ENCODE measurements at places on chromosomes 6 and 20.
A peak's percentile ranks its signal among the peaks of the same experiment; 100 is the strongest.

GRCh38 chr6:132280436-132280835 lies 120.8 kb downstream of the MOXD1 start:
- DNase-seq, result no peak

DNA sequence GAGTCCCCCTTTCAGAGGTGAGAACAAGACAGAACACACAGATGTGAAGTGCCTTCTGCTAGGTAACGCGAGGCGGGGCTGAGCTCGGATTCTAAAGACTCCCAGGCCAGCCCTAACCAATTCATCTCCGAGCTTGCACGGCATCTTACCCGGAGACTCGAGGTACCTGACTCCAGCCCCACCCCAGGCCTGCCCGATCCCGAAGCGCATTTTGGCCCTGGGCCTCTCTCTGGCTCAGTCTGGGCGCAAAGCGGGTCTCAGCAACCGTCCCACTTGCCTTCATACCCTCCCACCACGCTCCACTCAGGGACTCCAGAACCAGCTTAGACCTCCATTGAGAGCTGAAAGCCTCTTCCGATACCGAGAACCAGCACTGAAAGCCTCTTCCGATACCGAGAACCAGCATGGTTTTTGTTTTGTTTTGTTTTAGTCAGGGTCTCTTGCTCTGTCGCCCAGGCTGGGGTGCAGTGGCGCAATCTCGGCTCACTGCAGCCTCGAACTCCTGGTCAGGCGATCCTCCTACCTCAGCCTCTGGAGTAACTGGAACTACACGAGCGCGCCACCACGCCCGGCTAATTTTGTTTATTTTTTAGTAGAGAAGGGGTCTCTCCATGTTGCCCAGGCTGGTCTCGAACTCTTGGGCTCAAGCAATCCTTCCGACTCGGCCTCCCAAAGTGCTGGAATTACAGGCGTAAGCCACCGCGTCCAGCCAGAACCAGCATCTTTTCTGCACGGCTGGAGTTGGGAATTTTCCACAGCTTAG lies 557 bp upstream of the DYNLRB1 start:
- peak; percentile 77 for DNase-seq

GRCh38 chr6:111450636-111451035 lies 32.4 kb downstream of the REV3L start:
- DNase-seq, result no peak

- DNase-seq, result no peak
These were observed 108.2 kb upstream of the NFATC2 start for GRCh38 chr20:51650685-51651134.

DNA sequence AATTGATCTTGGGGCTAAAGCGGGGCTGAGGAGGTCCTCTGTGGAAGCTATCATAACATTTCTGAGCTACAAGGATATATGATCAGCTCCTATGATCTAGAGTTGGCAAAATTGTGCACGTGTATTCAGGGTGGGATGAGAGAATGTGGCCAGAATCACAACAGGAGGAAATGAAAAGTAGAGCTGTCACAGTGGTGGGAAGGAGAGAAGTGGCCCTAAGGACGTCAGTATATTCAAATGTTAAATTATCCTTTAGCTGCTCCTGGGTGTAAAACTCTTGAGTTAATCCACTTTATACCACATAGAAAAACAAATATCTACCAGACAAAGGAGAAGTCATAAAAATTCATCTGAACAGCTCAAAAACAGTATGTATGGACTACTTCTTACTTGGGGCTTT lies 14.8 kb upstream of the POPDC3 start:
- DNase-seq, result no peak

DNA sequence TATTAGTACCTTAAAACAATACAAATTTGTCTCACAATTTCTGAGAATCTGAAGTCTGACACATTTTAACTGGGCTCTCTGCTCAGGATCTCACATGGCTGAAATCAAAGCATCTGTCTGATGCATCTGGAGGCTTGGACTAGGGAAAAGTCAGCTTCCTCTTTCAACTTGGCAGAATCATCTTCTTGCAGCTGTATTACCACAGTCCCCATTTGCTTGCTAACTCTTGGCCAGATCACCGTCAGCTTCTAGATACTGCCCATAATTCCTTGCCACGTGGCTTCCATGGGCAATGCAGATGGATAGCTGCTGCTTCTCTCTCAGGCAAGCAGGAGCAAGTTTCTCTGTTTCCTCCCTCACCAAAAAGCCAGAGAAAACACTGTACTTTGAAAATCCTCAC lies 1106.4 kb upstream of the CITED2 start:
- DNase-seq, result no peak

GRCh38 chr6:72999995-73000394 lies 225.3 kb downstream of the KHDC1L start:
- no peak for DNase-seq

GRCh38 chr6:108959972-108960582 lies 111.9 kb downstream of the ARMC2 start:
- no peak for DNase-seq

- DNase-seq, result no peak
These were observed 28.1 kb upstream of the EEF1E1 start for GRCh38 chr6:8130399-8130798.

- no peak for DNase-seq
These were observed 30.7 kb downstream of the ADGRG6 start for GRCh38 chr6:142332393-142333098.

- DNase-seq, result no peak
These were observed 105.9 kb downstream of the TOX2 start for GRCh38 chr20:44020406-44021148.

GRCh38 chr6:38018755-38019165 lies 199.2 kb downstream of the ZFAND3 start:
- DNase-seq, result no peak

DNA sequence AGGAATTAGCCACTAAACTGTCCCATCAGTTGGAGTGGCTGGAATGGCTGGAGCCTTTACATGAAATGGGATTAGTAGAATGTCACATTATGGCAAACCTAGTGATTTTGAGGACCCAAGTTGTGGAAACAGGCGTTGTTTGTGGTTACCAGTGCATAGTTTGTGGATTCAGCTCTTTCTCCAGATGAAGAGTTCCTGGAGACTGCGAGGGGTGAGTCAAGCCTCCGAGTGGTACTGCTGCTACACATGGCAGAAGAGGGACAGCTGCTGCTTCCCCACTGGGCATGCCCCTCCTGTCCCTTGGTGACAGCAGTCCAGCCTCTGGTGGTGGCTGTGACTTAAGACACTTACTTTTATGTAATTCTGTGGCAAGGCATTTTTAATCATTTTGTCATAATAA lies 94.2 kb upstream of the SCP2D1 start:
- DNase-seq, result no peak

- peak; percentile 22 for DNase-seq
These were observed 157.0 kb upstream of the CITED2 start for GRCh38 chr6:139531148-139532115.

DNA sequence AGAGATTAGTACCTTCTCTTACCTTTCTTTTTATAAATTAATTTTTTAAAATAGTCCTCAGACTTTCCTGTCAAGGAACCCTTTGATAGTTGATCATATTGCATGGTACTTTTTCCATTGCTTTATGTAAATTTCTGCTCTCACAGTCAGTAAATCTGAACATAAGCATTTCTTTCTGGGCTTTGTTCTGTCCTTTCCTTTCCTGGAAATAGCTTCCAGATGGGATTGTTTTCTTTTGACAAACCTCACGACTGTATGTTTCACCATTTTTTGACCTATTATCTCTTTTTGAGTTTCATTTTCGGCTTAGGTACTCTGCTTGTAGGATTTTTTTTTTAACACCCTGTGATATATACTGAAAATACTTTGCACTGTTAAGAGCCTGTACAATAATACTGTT lies 32.6 kb downstream of the UTRN start:
- DNase-seq, result no peak

DNA sequence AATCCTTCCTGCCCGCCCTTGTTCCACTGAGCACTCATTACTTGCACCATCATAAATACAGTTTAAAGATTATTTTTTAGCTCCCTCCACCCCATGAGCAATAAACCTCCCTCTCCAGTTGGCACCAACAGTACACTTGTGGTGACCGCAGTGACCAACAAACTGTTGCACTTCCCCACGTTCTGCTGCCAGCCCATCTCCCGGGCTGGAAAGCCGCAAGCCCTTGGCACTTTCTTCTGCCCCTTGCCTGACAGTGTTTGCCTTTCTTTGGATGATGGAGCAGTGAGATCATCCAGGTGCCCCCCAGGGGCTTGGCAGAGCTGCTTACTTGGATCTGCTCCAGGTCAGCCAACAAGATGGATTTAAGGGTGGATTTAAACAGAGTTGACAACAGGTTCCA lies 21.6 kb downstream of the KCNB1 start:
- DNase-seq, result no peak

GRCh38 chr20:59495894-59496510 lies 108.3 kb upstream of the PHACTR3 start:
- DNase-seq, result peak; percentile 62

DNA sequence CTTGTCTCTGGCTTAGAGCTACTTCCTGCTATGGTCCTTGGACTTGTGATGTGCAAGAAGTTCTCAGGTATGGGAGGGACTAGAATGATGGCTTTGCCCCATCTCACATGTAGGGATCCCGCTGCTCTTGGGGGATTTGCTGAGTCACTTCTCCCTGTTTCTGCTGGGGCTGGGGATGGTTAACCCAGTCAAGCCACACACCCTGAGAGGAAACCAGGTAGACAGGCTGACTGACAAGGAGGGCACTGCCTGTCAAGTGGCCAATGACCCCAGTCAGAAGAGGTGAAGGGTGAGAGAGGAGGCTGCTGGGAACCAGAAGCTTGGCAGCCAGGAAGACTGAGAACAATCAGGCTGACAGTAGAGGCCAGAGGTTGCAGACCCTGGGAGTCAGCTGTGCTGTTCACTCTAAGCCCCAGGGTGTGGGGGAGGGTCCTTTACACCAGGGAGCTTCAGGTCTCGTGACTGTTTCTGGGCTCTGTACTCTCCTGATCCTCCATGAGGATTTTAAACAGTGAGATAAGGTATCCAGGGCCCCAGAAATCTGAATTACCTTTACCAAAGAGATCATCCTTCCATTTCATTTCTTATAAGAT lies 34.6 kb downstream of the HLA-F start:
- no peak for DNase-seq

- DNase-seq, result no peak
These were observed 33.3 kb downstream of the BEND3 start for GRCh38 chr6:107082045-107082444.

DNA sequence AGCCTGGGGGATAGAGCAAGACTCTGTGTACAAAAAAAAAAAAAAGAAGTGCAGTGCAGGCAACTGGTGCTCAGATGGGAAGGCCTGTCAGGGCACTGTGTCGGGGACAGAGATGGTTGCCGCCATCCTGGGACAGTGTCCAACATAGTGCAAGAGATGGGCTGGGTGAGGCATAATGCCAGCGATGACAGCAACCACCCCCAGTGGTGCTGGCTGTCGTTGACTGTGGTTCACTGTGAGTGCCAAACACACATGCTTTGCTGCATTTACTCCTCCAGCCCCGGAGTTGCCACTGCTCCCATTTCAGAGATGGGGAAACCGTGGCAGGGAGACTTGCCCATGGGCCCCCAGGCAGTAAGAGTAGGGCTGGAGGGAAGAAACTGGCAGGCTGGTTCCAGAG lies 5.2 kb upstream of the C20orf203 start:
- no peak for DNase-seq

DNA sequence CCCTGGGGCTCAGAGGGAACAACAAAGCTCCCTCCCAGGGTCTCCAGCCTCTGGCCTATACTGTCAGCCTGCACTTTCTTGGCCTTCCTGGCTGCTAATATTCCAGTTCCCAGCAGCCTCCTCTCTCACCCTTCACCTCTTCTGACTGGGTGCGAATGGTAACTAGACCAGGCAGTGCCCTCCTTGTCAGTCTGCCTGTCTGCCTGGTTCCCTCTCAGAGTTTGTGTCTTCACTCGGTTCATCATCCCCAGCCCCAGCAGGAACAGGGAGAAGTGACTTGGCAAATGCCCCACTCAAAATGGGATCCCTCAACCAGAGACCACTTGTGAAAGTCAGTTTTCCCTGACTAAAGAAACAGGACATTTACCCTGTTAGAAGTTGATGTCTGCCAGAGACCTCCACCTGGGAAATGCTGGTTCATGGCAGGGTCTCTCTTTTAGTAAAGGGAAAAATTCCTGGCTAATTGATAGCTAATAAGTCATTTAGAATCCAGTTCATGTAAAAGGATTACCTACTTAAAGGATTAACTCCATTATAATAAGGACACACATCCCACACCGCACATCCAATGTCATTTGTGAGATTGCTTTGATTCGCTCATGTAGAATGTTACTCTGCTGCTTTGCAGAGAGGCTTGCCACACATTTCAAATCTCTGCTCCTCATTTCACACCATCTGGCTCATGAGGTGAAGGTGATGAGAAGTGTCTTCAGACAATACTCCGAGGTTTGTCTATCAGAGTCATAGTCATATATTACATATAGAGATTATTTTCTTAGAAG lies 18.6 kb upstream of the MICB start:
- no peak for DNase-seq

DNA sequence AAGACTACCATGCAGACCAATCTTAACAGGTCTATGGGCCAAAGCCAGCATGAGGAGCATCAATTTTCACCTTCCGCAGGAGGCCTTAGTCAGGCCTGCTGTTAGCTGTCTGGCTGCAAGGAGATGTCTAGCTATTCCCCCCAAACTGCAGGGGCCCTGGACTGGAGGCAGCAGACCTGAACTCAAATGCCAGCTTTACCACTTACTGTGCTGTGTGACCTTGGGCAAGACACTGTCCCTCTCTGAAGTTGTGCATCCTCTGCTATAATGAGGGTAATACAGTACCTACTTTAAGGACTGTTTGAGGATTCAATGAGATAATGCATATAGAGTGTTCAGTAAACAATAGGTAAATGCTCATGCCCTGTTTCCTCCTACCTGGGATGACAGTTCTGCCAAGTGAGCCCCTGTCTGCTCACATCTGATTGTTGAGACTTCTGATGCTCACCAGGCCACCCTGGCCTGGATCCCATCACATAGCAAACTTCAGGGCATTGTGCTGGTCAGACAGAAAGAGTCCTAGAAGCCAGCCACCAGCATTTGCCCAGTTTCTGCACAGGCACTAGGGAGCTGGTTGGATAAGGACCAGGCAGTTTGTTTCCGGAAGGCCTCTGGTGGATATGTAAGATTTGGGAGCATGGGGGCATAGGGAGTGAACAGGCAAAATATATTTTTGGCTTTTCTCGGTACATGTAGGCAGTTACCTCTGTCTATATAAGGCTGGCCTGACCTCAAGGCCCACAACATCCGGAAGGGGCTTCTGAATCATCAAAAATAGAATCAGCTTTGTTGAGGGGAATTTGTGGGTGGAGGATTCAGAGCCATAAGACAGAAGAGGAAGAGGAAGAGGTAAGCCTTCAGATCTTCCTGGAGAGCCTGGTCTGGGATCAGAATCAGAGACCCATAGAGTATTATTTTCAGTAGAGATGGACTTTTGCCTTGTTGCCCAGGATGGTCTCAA lies 2.3 kb upstream of the OCSTAMP start:
- peak; percentile 57 for DNase-seq

- no peak for DNase-seq
These were observed 4.1 kb downstream of the MYLK4 start for GRCh38 chr6:2746557-2747061.
